B cell (primary cell): ENCODE measurements at places on chromosomes 2 and 18.

- no peaks in the 10 kb centered on the region for H3K4me1 ChIP-seq
- DNase-seq = no peak
- H3K36me3 ChIP-seq = no peaks in the 10 kb centered on the region
- H3K27ac ChIP-seq = no peak overlapping the region
- H3K4me3 ChIP-seq = no peak overlapping the region
These were observed 10.8 kb upstream of the CRYGA start for GRCh38 chr2:208174144-208174543.

DNA sequence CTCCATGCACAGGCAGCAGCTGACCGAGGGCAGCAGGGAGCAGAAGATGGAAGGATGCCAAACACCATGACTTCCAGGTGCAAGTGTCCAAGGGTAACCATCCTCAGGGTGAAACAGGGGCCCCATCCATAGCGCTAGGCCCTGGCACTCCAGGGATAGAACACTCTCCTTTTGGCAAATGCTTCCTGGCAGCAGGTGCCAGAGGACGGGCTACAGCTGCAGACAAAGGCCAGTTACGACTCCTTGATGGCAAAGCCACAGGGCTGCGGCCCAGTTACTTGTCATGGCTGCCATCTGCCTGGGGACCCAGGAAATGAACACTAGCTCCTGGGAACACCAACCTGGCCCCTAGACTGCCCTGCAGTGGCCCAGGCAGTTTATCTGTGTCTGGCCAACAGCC, 178.8 kb downstream of the TMEM163 start:
- no peak for DNase-seq
- no peak overlapping the region for H3K27ac ChIP-seq
- H3K4me1 ChIP-seq = no peaks in the 10 kb centered on the region

DNA sequence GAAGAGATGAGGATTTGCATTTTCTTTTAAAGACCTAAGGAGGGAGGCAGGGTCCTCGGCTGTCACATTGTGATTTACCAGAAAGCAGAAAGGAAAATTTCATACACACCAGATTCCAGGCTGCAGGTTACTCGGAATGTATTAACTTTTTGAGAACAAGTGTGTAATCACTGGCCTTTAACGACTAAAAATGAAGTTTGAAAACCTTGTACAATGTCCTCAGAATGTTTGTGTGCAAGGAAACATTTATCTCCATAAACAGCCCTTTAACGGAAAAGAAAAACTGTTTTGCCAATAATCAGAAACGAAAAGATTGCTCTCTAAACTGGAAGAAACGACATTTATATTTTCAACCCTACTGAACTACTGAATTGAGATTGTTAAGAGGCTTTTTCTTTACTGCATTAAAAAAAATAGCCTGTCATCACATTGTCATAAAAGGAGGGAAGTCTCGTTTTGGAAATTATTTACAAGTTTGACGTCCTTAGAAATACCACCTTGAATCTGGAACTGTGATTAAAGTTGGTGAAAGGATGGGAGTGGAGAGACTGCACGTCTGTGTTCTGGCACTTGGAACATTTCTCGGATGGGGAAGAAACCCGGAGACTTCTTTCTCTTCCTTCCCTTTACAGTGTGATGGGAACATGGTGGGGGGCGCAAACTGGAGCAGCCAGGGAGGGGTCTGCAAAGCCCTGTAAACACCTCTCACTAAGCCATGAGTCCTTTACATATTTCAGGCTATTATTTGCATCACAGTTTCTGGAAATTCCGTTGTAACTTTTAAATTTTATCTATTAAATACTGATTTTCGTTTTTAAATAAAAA, 134.1 kb upstream of the SIX3 start:
- H3K36me3 ChIP-seq = no peaks in the 10 kb centered on the region
- H3K27ac ChIP-seq = no peak overlapping the region
- peaks cover 66% of the 10 kb centered on the region for H3K27me3 ChIP-seq
- DNase-seq = no peak
- H3K4me1 ChIP-seq = peaks cover 10% of the 10 kb centered on the region

DNA sequence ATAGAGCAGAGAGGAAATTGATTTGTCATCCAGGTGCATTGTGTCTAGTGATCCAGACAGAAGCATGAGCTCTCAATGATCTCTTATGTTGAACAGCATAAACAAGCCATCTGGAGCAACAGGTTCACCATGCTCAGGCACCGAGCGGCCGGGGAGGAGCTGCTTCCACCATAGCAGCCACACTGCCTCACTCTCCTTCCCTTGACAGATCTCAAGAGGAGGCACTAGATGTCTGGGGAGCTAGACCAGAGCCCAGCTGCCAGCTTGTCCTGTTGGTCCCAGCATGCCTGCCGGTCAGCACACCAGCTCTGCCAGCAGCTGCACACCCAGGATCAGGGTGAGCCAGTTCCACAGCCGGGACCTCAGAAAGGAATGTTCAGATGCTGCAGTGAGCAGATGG, 17.5 kb upstream of the LONRF2 start:
- no peak for DNase-seq
- peaks cover 6% of the 10 kb centered on the region for H3K27me3 ChIP-seq
- H3K4me3 ChIP-seq = no peak overlapping the region
- H3K4me1 ChIP-seq = no peaks in the 10 kb centered on the region
- H3K36me3 ChIP-seq = no peaks in the 10 kb centered on the region
- no peak overlapping the region for H3K27ac ChIP-seq
